ENCODE measurements at places on chromosomes 4 and X.

DNA sequence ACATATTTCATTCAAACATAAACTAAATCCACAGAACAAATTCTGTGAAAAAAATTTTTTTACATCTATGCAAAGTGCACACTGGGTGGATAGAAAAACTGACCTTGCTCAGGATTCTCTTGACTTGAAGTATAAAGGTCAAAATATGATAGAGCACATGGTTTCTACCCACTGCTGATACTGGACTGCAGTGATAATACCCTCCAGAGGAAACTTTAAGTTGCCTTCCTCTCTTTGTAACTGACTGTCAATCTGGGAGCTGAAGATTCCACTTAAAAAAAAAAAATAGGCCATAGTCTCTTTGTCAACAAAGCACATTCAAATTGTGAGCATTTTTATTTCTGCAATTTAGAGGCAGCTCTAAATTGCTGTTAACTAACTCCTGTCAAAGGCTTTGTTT, 3.2 kb upstream of the AMMECR1 start:
- no peak for DNase-seq

GRCh38 chrX:78314561-78314960, 12.8 kb downstream of the CYSLTR1 start:
- no peak for DNase-seq

DNA sequence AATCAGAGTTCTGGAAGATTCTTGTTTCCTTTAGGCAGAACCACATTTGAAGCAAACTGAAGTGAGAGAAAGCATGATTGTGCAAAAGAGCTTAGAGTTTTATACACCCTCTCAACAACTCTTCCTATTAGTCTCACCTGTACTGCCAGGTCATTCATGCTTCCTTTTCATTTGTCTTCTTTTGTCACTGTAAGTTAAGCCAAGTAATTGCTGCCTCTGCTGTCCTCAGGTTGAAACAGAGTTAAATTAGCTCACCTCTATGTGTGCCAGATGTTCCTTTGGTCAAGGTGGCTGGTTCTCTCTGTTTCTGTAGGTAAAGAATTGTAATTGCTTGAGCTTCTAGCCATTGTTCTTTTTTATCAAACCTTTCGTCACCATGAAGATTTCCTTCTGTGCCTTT, 41.1 kb upstream of the HPGD start:
- DNase-seq = no peak

DNA sequence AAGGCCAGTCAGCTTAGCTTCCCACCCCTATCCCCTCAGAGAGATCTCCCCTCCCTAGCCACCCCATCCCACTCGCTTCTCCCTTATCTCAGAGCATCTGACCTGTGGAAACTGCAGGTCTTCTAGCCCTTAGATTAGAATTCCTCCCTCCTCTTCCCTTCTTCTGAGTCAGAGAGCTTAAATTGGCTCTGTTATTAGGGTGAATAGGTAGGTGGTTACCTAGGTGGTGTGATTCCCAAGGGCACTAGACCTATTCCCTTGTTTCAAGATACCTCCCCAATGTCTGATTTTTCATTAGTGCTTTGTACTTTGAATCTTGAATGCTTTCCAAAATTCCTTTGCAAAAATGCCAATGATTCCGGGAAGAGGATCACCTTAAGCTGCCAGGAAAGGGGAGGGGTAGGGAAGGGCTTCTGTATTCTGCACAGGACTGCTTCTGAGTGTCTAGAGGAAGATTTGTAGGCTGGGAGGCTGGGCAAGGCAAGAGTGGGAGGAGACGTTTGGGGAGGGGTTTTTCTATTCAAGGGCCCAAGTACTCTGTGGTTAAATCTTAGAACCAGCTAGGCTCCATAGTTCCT, 24.5 kb upstream of the MSN start:
- DNase-seq = no peak

GRCh38 chr4:56187688-56188087, 199.6 kb downstream of the AASDH start:
- no peak for DNase-seq

GRCh38 chr4:78345237-78345636, 206.3 kb upstream of the ANXA3 start:
- DNase-seq = no peak
